ENCODE measurements at places on chromosomes 16 and 17.
A peak's percentile ranks its signal among the peaks of the same experiment; 100 is the strongest.

DNA sequence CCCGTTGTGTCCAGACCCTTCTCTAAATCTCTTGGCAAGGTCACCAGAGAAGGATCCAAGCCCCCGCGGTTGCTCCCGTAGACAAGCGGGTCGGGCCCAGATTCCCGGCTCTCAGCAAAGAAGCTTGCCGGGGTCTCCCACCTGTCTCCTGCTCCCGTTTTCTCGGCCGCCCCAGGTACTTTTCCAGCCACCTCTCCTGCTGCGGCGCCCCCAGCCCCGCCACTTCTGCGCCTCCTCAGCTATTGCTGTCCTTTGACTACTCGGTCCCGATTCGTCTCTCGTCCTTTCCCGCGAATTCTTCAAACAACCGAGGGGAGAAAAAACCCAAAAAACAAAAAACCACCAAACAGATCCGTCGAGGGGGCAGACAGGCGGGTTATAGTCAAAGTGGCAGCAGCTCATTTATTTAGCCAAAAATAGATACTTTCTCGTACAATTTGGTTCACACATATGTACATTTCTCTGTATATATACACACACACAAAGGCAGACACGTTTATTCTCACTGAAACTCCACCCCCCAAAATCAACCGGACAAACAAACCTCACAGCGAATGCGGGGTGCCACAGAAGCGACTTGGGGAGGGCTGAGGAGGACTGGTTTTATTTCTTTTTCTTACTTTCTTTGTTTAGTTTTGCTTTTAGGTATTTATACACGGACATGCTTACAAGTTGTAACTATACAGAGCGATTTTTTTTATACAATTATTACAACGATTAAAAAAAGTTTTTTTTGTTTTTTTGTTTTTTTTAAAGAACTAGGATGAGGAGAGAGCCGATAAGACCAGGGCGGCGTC lies 3.5 kb downstream of the IRX3 start:
- DNase-seq = no peak

DNA sequence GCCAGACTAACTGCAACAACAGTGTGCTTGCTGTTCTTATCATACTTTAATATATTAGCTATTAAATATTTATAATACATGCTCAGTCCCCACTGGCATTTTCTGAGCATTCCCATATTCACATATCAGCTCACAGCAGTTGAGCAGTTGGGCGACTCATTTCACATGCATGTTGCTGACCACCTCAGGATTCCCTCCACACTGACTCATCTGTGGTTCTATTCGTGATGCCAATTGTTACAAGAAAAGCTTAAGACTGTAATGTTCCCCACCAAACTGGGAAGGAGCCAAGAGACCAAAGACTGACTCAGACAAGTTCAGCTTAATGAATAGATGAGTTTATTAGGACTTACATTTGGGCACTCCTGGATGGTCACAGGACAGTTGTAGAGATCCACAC lies 100.3 kb upstream of the KIF2B start:
- peak; percentile 98 for DNase-seq

- DNase-seq = no peak
Observed at GRCh38 chr17:44007346-44008204, 3.2 kb downstream of the NAGS start.

GRCh38 chr16:22347100-22347820 lies 27.2 kb downstream of the CDR2 start:
- DNase-seq = no peak

DNA sequence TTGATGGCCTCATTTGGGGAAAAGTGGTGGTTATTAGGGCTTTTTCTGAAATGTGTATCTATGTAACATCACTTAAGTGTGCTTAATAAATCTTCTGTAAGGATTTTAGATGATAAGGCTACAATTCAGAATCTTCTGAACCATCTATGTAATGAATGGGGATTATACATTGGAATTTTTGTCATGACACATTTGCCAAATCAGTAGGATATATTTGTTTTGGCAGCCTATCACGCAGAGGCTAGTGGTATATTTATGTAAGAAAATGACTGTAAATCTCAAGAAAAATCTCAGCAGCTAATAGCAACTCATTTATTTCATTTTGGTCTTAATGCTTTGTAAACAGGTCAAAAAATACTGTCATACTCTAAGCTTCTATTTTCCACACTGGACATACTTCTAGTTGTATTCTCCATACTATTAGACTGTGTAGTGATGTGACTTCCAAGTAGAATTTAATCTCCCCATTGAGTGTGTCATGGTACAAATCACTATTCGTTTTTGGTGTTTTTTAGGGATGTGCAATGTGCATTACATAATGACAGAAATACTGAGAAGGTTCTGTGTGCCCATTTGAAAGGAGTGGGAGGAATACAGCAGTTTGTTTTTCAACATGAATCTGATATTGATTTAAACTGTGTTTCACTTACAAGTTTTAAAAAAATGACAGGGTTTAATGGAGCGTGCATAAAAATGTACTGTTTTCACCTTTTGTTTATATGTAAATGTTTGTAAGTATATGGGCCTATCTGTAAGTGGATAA lies 29.2 kb downstream of the CLUH start:
- DNase-seq = no peak

DNA sequence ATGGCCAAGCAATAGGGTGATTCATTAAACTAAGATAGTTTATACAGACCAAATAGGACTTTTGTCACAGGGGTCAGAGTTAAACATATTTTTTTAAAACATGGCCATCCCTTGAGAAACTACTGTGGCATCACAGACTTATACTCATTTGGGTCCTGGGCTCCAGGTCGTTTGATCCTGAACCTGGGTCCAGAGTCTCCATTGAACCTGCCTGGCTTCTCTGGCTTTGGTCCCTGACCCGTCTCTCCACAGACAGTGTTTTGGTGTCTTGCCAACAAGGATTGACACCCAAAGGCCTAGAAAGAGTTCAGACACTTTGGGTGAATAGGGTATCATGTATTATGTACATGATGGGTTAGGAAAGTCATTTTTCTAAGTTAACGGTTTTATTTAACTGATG lies 236.7 kb downstream of the PHKB start:
- DNase-seq = no peak

All from HS-5 (cell line).